Frontal cortex (tissue), 4 donors: ENCODE measurements at places on chromosomes 5 and 9. TPM values are rescaled to one million over a fixed set of nuclear protein-coding genes. Genes with fewer than 3 reads are reported as not detected.

CORO2A gene
- total RNA-seq: 4.5 TPM

ADGRD2 gene
- total RNA-seq: not detected

SPINK7 gene
- total RNA-seq: not detected

C6 gene
- total RNA-seq: 0.41 TPM

C9 gene
- under 0.01 TPM for total RNA-seq

ENHO gene
- total RNA-seq: 53.4 TPM

NMUR2 gene
- not detected for total RNA-seq

FBP2 gene
- total RNA-seq: not detected

ADAMTSL1 gene
- 11.4 TPM for total RNA-seq

RNF208 gene
- 0.82 TPM for total RNA-seq

ADCY2 gene
- 20.4 TPM for total RNA-seq

MACROH2A1 gene
- total RNA-seq: 134 TPM
